Common myeloid progenitor, CD34-positive (primary cell): ENCODE measurements at places on chromosomes 7 and 10.

GRCh38 chr7:156942708-156943090 lies 6.8 kb upstream of the NOM1 start:
- no peak for DNase-seq

GRCh38 chr7:191105-191980 lies 1.0 kb upstream of the FAM20C start:
- peak; percentile 17 for DNase-seq

DNA sequence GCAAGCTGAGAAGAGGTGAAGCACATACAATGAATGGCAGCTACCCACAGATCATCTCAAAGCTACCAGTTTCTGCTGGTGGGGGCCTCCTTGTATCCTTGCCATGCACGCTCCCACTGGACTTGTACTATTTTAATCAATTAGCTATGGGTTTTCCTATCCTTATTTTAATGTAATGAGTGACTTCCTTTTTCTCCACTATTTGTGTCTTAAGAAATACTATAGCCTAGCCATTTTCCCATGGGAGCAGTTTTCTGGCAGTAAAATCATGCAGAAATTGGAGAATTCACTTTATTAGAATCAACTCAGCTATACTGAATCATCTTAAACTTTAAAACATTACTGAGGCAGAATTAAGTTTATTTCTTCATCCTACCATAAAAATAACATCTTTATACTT lies 73.5 kb downstream of the CTNNA3 start:
- DNase-seq: no peak

- peak; percentile 57 for DNase-seq
Observed at GRCh38 chr10:124646483-124647352, 97.5 kb downstream of the FAM53B start.

- peak; percentile 8 for DNase-seq
Observed at GRCh38 chr7:134885967-134886352, 100.3 kb upstream of the AGBL3 start.

DNA sequence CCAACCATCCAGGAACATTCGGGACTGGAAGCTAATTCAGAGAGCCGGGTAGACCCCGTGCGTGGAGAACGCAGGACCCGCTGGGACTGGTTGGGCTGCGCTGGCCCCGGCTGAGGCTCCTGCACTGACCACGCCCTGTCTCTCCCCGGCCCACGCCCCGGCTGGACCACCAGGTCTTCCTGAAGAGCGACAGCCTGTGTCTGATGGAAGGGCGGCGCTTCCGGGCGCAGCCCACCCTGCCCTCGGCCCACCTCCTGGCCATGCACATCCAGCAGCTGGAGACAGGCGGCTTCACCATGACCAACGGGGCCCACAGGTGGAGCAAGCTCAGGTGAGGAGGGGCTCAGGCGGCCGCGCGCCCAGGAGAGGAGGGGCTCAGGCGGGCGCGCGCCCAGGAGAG lies 10.2 kb upstream of the UTF1 start:
- no peak for DNase-seq

- DNase-seq: peak; percentile 15
Observed at GRCh38 chr7:102810916-102811315, 62.1 kb downstream of the FAM185A start.

DNA sequence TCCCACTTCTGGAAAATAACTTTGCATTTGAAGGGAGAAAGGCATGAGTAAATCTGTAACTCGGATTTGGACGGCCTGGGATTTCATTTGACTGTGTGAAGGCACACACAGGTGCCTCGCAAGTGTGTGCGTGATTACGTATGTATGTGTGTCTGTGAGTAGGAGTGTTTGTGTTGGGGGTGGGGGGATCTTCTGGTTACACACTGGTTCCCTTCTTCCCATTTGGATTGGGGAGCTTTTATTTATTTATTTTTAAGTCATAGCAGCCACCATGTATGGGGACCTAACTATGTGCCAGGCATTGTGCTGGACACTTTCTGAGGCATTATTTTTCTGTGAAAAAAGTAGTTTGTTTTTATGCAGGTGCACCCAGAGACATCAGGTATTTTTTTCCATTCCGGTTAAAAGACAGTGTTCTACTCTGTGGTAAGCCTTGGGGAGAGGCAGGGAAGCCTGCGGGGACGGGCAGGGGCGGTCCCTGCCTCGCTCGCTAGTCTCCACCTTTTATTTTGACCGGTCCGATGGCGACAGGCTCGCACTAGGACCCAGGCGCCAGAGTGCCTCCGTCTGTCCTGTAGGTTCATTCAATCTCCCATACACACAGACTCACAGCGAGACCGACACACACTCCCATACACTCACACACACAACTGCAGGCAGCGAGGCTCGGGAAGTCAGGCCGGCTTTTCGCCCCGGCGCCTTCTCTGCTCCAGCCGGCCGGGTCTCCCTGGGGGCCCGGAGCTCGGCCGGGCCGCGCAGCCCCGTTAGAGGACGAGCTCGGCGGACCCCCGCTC lies at the start of gene MXI1:
Gene MXI1, plus strand, starts transcription at position 595 of the 794 bp plus-strand sequence. CDS start 204 bp downstream, outside the sequence.
- peak; percentile 57 for DNase-seq

- no peak for DNase-seq
Observed at GRCh38 chr7:50553973-50554372, 11.2 kb downstream of the DDC start.

DNA sequence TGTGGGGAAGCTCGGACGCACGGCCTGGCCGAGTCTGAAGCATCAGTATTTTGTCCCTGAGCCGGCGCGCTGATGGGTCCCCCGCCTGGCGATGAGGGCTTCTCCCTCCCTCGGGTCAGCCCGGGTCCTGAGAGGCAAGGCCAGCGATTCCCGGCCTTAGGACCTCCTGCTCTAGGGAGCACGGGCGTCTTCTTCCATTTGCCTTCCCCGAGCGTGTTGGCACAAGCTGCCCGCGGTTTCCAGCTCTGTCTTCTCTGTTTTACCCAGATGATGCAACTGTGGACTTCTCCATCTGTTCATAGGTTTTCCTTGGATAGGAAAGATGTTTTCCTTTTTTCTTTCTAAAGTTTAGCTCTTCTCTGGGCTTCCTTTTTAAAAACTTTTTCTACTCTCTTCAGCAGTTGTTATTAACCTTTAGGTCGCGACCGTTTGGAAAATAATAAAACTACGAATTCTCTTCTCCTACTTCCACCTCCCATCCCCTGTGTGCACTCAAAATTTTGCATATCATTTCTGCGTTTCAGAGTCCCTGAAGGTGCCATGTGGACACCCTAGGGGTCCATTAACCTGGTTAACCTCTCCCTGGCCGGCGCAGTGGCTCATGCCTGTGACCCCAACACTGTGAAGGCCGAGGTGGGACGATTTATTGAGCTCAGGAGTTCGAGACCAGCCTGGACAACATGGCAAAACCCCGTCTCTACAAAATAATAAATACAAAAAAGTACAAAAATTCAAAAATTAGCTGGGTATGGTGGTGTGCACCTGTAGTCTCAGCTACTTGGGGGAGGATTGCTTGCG lies 1.4 kb upstream of the SLC25A28 start:
- no peak for DNase-seq
